ENCODE measurements at places on chromosomes 4 and X. TPM values are rescaled to one million over a fixed set of nuclear protein-coding genes. Genes with fewer than 3 reads are reported as not detected.

- H3K4me1 ChIP-seq = no peaks in the 10 kb centered on the region
- DNase-seq = no peak
- H3K4me3 ChIP-seq = no peak overlapping the region
Observed at GRCh38 chr4:17232566-17233253, 279.2 kb downstream of the QDPR start.

GRCh38 chrX:126137899-126138298, 28.2 kb downstream of the DCAF12L2 start:
- H3K27ac ChIP-seq = no peak overlapping the region
- H3K36me3 ChIP-seq = no peaks in the 10 kb centered on the region
- no peaks in the 10 kb centered on the region for H3K4me1 ChIP-seq
- no peaks in the 10 kb centered on the region for H3K27me3 ChIP-seq

- no peaks in the 10 kb centered on the region for H3K27me3 ChIP-seq
- H3K4me3 ChIP-seq = no peak overlapping the region
- no peaks in the 10 kb centered on the region for H3K36me3 ChIP-seq
- no peak for DNase-seq
- peaks cover 3% of the 10 kb centered on the region for H3K4me1 ChIP-seq
Observed at GRCh38 chr4:17966312-17966711, 55.2 kb downstream of the LCORL start.

Gene APBB2
- total RNA-seq = 117 TPM
